ENCODE measurements at places on chromosomes 12 and 14.

DNA sequence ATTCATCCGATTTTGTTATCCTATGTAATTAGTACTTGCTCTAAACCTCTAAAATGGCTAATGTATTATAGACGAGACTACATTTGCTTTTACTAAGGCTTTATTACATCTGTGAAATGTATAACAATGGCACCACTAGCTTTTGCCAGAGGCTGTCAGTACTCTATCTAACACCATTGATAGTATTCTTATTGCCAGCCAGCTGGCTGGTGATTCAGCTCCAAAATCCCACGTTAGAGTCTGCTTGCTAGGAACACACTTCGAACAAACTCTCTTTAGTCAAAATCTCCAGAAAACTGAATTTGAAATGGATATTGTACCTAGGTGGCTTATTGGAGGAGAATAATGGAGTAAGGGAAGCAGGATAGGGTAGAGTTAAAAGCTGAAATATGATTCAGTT is 839.2 kb downstream of the SLC6A15 start:
- DNase-seq: no peak

DNA sequence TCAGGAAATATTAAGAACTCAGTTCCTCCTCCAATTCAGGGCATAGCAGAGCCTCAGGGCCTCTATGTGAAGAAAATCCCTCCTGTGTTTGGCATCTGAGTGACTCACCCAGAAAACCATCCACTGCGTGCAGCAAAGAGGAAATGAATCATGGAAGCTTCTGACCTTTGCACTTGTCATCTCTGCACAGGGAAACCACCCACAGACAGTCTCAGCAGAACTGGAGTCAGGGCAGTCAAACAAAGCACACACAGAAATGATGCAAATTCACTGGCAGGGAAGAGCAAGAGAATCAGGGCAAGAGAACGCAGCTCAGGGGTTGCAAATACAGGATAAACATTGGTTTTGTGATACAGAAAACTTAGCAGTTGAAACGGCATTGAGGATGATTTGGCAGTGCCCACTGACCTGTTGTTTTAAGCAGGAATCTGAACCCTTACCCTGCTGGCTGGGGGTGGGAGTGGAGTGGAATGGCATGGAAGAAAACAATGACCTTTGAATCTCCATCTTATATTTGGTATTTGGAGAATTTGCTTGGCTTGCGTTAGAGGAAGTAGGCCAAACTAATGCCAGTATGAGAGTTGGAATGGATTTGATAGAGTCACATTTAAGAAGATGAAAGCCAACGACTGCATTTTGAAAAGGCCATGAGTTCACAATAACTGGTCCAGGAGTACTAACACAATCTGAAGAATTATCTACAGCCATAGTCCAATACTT is 53.5 kb downstream of the PHLDA1 start:
- peak; percentile 66 for DNase-seq

GRCh38 chr14:99252940-99253868 is 18.8 kb downstream of the BCL11B start:
- no peak for DNase-seq

DNA sequence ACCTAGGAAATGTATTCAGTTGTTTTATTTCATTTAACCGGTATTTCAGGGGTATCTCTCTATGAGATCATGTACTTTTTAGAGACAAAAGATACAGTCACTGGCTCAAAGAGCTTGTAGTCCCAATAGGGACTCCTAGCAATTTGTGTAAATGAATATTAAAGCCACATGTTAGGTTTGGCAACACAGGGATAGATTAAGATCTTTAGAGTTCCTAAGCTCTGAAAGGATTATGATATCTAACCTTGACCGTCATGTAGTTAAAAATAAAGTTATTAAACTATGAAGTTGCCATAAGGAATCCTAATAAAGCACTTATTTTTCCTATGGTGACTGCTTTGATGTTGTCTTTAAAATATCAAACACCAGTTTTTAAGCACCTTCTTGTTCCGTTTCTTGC is 100.4 kb upstream of the FGD4 start:
- DNase-seq: no peak

- no peak for DNase-seq
Measured at GRCh38 chr12:76883151-76883550, 4.3 kb upstream of the CSRP2 start.

GRCh38 chr14:80787876-80788275 is 153.7 kb downstream of the CEP128 start:
- DNase-seq: no peak

DNA sequence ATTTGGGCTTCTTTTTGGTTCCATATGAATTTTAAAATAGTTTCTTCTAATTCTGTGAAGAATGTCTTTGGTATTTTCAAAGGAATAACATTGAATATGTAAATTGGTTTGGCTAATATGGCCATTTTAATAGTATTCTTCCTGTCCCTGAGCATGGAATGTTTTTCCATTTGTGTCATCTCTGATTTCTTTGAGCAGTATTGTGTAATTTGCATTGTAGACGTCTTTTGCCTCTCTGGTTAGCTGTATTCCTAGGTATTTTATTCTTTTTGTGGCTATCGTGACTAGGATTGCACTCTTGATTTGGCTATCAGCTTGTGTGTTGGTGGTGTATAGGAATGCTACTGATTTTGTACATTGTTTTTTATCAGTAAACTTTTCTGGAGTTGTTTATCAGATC is 601.9 kb downstream of the SNAPC1 start:
- DNase-seq: no peak

DNA sequence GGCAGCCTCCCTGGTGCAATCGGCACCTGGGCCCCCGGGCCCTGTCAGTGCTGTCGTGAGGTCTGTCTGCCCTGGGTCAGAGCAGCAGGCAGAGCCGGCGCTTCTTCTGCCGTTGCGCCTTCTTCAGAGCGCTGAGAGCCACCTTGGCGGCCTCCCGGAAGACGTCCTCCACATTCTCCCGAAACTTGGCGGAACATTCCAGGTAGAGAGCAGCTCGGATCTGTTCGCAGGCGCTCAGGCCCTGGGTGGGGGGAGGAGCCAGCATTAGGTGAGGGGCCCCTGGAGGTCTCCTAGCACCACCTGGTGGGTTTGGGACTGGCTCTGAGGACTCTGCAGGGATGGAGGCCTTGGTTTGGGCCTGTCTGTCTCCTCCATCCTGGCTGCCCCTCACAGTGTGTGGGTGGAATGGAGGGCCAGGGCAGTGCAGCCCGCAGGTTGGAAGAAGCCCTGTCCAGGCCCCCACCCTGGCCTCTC is 14.0 kb downstream of the RHOF start:
- no peak for DNase-seq

GRCh38 chr12:75259143-75259542 is 49.5 kb upstream of the KCNC2 start:
- DNase-seq: no peak

GRCh38 chr14:39229222-39229543 is 4.5 kb upstream of the MIA2 start:
- DNase-seq: peak; percentile 28

- no peak for DNase-seq
Measured at GRCh38 chr12:46362895-46363581, 9.5 kb downstream of the SLC38A2 start.

- DNase-seq: no peak
Measured at GRCh38 chr12:34597548-34598351, 575.5 kb downstream of the ALG10 start.

DNA sequence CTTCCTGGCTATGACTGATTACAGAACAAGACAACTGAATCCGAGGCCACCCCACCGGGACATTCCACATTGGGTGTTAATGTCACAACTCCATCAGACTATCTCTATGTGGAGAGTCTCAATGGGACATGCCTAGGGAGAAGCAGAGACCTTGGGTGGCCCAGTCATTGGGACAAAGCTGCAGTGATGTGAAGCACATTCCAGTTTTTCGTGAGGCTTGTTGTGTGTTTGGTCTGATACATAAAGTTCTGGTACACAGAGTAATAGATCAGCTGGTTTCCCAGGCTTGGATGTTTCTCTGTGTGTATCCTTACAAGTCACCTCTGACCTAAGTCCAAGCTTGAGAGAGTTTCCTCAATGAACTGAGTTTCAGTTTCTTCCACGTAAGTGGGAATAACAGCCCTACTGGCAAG is 42.3 kb downstream of the CPM start:
- no peak for DNase-seq

DNA sequence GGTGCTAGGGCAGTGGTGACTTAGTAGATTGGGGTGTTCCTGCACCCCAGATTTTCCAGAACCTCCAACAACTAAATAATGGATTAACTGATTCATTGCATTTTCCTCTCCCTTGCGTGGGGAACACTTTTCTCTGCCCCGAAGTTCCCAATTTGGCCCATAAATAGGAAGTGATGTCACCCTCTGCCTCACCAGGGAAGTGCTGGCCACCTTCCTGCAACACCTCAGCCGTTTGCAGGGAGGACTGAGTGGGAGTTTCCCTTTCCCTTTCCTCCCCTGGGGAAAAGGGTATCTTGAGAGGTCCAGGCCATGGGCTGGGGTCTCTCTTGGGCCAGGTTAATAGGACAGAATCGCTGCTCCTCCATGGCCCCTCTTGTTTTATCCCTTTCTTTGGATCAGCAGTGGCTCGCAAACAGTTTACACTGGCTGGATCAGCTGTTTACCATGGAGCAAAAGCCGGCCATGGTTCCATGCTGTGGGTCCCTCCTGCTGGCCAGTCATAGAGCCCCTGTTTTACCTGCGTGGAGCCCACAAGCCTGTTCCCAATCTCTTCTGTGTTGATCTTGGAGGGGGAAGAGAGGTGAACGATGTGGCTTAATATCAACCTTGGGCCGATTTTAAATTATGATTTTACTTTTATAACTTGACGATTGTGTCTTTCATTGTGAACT is 91.6 kb upstream of the VRK1 start:
- no peak for DNase-seq

Data from activated CD4-positive, CD25-positive, alpha-beta regulatory T cell treated with anti-CD3 and anti-CD28 coated beads, Interleukin-2, amount 50 U/mL, for 16 hours (primary cell).